K562 (cell line): ENCODE measurements at places on chromosomes 12 and 14.

DNA sequence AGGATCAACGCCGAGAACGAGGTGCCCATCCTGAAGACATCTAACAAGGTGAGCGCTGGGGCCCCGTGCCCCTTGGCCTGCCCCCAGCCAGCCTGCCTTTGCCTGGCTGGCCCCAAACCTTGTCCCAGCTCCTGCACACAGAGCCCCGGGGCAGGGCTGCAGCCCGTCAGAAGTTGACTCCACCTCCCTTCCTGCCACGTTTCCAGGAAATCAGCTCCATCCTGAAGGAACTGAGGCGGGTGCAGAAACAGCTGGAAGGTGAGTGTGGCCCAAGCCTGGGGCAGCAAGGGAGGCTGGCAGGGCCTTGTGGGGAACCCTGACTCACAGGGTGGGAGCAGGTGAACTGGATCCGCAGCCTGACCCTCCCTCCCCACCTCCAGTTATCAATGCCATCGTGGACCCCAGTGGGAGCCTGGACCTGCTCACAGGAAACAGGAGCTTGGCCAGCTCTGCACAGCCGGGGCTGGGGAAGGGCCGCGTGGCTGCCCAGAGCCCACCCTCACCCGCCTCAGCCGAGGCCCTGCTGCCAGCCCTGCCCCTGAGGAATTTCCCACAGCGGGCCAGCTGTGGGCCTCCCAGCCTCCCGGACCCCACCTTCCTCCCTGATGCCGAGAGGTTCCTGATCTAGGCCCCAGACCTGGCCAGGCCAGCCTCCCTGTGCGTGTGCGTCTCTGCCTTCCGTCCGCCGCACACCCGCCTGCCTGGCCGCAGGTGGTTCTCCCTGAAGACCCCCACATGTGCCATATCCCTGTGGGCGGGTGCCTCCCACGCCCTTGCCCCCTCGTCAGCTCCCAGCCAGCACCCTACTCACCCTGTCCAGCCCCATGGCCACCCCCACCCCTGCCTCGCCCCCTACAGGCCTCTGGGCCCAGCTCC, 29.5 kb downstream of the CEP170B start:
- DNase-seq: no peak

- DNase-seq: no peak
Observed at GRCh38 chr12:45010059-45010458, 40.8 kb downstream of the DBX2 start.

DNA sequence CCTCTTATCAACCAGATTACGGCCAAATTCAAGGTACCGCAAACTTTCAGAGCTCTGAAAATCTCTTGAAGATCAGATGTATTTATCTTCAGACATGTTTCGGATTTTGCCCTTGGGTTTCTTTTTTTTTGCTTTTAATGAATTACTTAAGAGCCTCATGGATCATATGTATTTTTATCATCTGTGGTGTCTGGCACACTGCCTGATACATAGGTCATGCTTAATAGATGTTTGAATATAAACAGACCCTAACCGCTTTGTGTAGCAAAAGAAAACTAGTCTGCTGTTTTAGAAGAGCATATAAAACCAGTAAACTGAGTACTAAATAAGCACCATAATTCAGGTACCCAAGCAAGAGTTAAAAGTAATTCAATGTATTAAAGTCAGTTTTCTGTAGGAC, 20.1 kb upstream of the TBK1 start:
- no peak for DNase-seq

- DNase-seq: peak; percentile 80
Observed at GRCh38 chr12:123150275-123150743, 581 bp downstream of the PITPNM2 start.

DNA sequence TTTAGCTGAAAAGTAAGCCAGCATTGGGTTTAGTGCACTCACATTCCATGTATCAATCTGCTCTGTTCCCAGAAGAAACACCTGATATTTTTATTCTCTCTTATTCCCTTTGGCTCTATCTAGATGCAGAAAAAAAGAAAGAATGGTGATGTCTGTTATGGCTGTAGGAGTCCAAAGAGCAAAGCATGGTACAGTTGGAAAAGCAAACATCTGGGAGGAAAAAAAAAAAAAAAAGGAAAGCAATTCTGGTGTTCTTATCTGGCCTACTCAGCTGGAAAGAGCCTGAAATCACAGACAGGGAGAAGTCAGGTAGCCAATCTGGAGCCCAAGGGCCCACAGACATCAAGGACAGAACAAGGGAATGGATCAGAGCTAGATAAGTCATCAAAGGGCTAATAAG, 293.9 kb downstream of the DUSP6 start:
- no peak for DNase-seq

- DNase-seq: no peak
Observed at GRCh38 chr14:45743884-45744283, 490.9 kb upstream of the MIS18BP1 start.

GRCh38 chr14:81219759-81220579, 790 bp downstream of the GTF2A1 start:
- peak; percentile 37 for DNase-seq

GRCh38 chr12:5870183-5870582, 74.9 kb downstream of the ANO2 start:
- DNase-seq: no peak

DNA sequence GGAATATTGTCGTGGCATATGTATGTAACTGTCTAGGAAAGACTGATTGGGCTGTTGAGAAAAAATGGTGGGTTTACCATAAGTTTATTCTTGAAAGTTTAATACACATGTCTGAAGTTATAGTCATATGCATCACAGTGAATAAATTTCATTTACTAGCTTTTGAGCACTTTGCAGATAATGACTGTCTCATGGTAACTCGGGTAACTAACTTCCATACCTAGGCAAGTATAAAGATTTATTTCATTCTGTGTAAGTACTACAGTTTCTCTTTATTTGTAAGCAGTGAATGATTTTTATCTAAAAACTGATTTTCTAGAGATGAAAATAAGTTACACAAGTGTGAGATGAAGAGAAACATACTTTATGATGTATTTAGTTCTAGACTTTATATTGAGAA, 3.0 kb downstream of the USP15 start:
- DNase-seq: no peak

- DNase-seq: no peak
Observed at GRCh38 chr12:92197815-92198214, 52.2 kb upstream of the BTG1 start.

DNA sequence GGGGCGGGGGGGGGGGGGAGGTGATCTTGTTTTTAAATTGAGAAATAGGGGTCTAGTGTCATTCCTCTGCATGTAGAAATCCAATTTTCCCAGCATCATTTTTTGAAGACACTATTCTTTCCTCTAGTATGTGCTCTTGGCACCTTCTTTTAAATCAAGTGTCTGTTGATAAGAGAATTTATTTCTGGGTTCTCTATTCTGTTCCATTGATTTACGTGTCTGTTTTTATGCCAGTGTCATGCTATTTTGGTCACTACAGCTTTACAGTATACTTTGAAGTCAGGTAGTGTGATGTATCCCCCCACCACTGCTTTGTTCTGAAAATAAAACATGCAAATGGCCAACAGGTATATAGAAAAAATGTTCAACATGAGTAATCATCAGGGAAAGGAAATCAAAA, 252.7 kb downstream of the MED13L start:
- no peak for DNase-seq

DNA sequence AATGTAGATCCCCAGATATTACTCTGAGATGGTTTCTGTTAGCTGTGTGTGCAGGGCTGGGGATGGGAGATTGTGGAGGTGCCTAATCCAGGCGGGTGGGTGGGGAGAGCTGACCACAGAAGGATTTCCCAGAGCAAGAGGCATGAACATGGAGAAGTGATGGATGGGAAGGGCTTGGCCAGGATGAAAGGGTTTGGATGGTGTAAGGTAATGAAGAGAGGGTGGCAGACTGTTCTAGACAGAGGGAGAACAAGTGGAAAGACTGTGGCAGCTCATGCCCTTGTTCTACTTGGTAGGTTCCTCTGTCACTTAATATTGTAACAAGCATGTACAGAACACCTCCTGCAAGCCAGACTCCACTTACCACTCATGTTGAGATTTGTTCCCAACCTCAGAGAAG, 187.8 kb downstream of the NPAS3 start:
- DNase-seq: no peak

- DNase-seq: peak; percentile 29
Observed at GRCh38 chr14:76848879-76849278, 22.7 kb downstream of the LRRC74A start.

- no peak for DNase-seq
Observed at GRCh38 chr12:75978677-75979076, 52.9 kb downstream of the PHLDA1 start.

- no peak for DNase-seq
Observed at GRCh38 chr14:72640911-72641485, 252.9 kb downstream of the DPF3 start.

DNA sequence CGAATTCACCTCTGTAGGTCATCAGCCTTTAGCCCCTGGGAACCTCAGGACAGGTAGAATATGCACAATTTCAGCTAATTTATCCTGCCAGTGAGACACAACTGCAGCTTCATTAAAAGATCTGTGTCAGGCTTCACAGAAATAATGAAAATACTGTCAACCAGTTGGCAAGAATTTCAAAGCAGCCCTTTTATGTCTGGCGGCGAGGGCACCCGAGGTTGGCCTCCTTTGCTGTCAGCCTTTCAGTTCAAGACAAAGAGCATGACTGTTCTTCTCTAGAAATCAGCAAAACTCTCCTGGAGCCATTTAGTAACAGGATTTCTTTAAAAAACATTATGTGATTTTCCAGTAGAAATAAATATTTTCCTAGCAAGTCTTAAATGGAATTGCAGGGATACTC, 75.9 kb downstream of the BBS10 start:
- no peak for DNase-seq

DNA sequence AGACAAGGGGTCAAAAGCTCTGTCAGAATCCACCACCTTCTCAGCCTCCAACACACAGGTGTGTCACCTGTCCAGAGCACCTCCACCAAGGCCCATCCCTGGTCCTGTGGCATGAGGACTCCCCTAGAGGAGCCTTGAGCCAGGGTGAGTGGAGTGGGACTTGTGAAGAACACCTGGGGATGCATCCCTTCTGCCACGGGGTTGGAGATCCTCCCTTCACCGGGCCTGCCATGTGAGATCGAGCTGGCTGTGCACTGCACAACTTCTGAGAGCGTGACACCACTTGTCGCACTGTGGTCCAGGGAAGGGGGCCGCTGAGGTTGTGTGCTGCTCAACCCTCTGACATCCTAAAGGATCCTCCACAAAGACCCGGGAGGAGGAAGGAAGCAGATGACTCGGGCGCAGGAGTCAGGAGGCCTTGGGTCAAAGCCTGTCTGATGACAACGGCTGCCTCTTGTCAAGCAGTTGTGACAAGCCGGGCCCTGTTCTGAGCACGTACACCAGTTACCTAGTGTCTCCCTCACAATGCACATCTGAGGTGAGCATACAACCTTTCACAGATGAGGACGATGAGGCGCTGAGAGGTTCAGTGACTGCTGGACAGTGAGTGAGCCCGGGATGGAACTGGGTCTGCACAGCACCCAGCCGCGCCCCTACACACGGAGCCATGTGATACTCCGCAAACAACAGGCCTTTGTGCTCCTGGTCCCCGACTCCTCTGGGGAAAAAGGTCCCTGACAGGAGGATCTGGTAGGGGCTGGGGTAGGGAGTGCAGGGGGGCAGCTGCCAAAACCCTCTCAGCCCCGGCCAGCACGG, 35.6 kb downstream of the CHGA start:
- no peak for DNase-seq

GRCh38 chr12:122423258-122424165, 1.0 kb upstream of the CLIP1 start:
- peak; percentile 60 for DNase-seq

DNA sequence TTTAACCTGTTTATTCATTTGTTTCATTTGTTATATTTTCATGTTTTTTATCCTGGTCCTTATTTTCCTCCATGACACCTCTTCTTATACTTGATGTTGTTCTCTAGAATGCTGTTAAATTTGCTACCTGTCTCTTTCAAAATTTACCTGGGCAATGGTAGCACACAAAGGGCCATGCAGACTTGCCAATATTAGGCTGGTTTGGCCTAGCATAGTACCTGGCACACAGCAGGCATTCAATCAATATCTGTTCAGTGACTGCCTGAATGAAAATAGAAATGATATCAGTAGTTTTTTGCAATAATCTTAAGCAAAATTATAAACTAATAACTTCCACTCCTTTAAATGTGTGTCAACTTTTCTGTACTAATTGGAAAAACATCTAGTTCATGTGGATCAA, 325.1 kb downstream of the APAF1 start:
- no peak for DNase-seq

DNA sequence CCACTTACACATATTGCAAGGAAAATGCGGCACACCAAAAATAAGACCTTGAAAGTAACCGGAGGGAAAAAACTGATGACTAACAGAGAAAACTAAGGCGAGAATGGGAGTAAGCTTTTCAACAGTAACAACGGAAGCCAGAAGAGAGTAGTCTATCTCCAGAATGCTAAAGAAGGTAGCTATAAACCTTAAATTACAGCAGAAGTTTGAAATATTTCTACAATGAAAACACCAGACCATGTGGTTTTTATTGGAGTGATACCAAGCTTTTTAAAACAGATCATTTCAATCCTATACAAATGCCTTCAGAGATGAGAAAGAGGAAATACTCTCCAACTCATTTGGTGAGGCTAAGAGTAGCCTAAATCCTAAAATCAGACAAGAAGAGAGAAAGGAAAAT, 209.5 kb downstream of the ANO6 start:
- DNase-seq: no peak

DNA sequence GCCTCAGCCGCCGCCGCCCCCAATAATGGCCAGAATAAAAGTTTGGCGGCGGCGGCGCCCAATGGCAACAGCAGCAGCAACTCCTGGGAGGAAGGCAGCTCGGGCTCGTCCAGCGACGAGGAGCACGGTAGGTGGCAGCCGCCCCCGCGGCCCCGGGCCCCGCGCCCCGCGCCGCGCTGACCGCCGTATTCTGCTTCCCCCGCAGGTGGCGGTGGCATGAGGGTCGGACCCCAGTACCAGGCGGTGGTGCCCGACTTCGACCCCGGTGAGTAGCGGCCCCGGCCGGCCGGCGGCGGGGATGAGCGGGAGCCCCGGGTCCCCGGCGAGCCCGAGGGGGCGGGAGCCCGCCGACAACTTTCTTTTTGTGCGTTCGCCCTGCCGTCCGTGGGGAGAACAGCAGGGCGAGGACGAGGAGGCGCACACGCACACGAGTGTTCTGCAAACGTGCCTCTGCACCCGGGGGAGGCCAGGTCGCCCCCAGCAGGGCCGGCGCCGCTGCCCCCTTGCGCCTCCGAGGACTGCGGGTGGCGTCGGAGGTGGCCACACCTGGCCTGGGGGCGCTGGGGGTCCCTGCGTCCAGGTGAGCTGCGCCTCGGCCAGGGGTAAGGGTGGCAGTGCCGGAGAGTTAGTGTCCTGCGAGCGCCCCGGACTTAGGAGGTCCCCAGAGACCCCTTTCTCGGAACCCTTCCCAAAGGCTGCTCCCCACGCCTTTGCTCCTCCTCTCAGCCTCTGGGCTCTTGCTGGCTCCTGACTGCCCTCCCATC, 794 bp downstream of the RCOR1 start:
- DNase-seq: peak; percentile 42

GRCh38 chr12:42588524-42589464, 752 bp downstream of the PRICKLE1 start:
- peak; percentile 16 for DNase-seq

- DNase-seq: no peak
Observed at GRCh38 chr12:25084816-25085215, 110.1 kb downstream of the DNAI7 start.

- no peak for DNase-seq
Observed at GRCh38 chr14:38207736-38208617, at the start of gene SSTR1. Gene SSTR1 (plus strand): TSS chr14:38207904. CDS start chr14:38209390, 1,486 bp downstream.

GRCh38 chr12:119780786-119781434, 96.2 kb downstream of the CIT start:
- DNase-seq: peak; percentile 57

GRCh38 chr14:100648474-100649172, 61.4 kb upstream of the BEGAIN start:
- no peak for DNase-seq

- no peak for DNase-seq
Observed at GRCh38 chr14:92665661-92666110, 82.7 kb downstream of the LGMN start.
